H9 (cell line): ENCODE measurements at places on chromosomes 4 and X. TPM values are rescaled to one million over a fixed set of nuclear protein-coding genes. Genes with fewer than 3 reads are reported as not detected.

FDCSP gene
- total RNA-seq, result not detected in 2 replicates

TCEAL6 gene
- total RNA-seq, result not detected in 2 replicates

DNA sequence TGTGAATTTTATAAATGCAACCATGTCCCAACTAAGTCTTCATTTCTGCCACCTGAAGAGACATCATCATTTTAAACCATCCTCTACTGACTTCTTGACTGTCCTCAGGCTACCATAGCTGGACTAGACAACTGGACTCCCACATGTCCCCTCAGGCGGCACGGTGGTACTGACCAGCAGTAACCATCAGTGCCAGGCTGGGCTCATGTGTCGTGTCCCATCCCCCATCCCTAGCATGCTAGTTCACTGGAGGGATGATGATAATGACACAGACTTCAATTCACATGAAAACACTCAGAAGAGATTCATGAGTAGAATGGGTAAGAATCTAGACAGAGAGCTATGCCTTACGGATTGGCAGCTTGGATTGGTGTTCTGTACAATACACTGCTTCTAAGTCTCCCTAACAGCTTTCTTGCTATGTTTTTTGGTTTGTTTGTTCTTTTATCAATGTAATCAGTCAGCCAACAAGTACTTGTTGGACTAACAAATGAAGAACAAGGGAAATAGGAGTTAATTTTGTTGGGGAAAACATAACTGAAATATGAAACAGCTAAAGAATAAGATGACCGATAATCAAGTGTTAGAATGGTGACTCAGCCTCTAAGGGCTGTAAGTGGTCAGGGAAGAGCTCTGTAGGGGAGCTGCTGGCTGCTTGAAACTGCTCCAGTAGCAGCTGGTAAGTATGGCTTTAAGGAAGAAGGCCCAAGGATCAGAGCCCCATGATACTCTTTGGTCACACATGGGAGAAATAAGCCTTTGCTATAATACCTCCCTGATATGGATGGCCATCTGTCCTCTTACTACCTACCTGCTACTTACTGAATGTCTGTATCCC is 10.3 kb downstream of the ZDHHC9 start:
- no peak for DNase-seq

- no peak for DNase-seq
Observed at GRCh38 chr4:13601048-13601447, 26.5 kb downstream of the BOD1L1 start.

GRCh38 chr4:15809058-15809457 is 30.9 kb downstream of the CD38 start:
- no peak for DNase-seq

GRCh38 chr4:93065790-93066189 is 762.0 kb downstream of the GRID2 start:
- no peak for DNase-seq

TMPRSS11F gene
- total RNA-seq, result not detected in 2 replicates

GRCh38 chr4:128338634-128339355 is 51.2 kb upstream of the PGRMC2 start:
- no peak for DNase-seq
